ENCODE measurements at places on chromosomes 16 and 17.

- DNase-seq: peak; percentile 9
Measured at GRCh38 chr17:6936370-6937028, 59.4 kb upstream of the ALOX12 start.

GRCh38 chr17:82065638-82066303 is at the start of gene DUS1L:
Gene DUS1L, minus strand, starts transcription at chr17:82065804. Its CDS starts 745 bp downstream, at chr17:82065059.
- peak; percentile 49 for DNase-seq

GRCh38 chr16:35497399-35497798 is 2038.0 kb downstream of the TP53TG3F start:
- DNase-seq: no peak

DNA sequence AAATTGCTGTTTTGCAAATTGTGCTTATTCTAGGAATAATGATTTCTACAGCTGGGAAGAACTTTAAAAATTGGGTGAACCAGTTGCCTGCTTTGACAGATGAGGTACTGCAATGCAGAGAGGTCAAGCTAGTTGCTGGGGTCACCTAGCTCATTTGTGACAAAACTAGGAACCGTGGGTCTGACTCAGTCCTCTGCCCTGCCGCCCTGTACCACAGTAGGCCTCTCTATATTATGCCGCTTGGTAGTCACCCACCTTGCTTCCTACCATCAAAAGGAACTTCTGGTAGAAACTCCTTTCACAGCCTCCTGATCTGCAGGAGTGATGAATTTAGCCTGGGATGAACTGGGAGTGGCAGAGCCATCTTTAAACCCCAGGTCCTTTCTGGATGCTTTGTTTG is 105.7 kb downstream of the PITPNC1 start:
- DNase-seq: no peak

DNA sequence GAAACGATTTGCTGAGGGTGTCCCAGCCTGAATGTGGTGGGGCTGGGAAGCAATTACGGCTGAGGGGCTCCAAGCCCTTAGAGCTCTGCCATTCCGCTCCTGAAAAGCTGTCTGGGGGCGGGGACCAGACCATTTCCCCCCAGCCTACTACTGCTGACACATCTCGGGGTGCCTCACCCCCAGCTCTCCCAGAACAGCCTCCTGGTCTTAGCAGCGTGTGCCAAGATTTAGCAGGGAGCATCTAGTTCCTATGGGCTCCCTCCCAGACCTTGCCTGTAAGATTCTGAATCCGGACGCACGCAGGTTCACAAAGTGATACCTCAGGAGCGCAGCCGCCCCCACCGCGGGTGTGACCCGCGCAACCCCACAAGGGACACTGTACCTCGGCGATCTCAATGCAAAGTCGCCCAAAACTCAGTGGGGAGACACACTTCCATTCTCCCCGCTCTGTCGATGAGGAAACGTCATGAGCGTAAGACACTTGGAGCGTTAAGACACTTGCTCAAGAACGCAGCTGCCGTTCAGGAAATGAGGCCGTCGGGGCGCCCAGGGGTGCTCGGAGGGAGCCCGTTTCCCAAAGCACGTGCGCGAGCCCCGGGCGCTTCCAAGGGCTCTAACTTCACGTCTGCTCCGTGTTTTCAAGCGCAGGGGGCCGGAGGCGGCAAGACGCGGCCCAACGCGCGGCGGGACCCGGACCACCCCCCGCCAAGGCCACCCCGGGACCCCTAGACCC is 629 bp downstream of the GEMIN4 start:
- peak; percentile 45 for DNase-seq

GRCh38 chr16:2768403-2769089 is 8.5 kb downstream of the ELOB start:
- no peak for DNase-seq

DNA sequence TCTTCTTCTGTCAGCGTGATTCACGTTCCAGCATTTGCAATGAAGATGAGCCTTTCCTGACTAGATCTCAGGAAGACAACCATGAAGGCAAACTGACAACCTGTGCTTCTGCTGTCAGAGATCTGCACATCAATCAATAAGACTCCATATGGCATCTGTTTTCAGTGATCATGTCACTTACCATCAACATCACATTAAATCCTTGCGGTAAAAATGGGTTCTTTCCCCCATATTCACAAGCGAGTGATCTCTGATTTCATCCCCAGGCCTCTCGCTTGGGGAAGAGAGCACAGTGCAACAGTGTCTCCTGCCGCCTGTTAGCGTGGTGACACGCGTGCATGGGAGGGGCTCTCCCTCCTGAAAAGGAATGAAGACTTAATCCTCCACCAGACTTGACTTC is 11.1 kb downstream of the NACA2 start:
- no peak for DNase-seq

DNA sequence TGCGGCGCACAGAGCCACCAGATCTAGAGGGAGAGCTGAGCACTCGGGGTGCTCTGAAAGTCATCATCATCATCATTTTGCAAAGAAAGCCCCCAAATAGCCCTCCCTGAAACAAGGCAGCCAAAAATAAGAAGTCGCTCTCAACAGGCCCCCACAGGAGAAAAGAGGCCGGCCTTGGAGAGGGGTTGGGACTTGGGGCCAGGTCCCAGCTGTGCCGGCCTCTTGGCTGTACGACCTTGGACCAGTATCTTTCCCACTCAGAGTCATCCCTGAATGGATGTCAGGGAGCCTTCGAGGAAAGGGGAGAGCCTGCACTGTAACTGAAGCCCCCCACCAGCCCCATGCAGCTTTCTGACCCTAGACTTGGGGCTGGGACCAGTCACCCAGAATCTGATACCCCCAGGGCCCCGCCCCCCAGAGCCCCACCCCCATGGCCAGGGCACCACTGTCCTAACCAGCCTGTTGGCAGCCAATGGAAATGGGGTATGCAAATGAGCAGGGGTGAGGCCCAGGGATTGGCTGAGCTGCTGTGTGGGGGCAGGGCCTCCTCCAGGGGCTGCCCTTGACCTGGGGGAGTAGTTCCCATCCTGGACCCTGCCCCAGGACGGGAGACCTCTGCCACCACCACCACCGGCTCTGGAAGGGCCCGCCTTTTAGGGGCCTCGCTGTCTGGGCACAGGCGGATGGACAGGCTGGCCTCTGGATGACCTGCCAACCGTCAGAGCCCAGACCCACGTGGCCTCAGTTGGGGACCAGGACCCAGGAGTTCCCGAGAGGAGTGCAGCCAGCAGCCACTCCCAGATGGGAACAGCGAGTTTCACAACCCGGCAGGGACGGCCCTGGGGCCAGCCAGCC is 15.4 kb downstream of the ZFPM1 start:
- DNase-seq: no peak

- DNase-seq: no peak
Measured at GRCh38 chr16:13839577-13839976, 80.4 kb upstream of the ERCC4 start.

DNA sequence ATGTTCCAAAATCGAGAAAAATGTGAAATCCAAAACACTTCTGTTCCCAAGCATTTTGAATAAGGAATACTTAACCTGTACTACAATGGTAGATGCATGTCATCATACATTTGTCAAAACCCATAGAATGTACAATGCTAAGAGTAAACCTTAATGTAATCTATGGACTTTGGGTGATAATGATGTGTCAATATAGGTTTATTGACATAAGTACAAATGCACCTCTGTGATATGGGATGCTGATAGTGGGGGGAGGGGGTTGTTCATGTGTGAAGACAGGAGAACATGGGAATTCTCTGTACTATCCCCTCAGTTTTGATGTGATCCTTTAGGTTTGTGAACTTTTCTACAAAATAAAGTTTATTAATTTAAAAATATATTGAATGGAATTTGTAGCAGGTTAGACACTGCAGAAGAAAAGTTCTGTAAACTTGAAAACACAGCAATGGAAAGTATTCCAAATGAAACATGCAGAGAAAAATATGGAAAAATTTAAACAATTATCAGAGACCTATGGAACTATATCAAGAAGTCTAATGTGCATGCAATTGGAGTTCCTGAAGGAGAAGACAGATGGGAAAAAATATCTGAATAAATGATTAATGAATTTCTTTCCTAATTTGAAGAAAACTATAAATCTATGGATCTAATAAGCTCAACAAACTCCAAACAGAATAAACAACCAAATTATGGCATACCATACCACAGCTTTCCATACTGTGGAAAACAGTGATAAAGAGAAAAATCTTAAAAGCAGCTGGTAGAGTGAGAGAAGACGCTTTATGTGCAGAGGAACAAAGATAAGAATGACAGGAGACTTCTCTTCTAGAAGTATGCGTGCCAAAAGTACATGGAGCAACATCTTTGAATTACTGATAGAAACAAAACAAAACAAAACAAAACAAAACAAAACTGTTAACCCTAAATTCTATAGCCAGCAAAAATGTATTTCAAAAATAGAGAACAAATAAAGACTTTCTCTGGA is 34.7 kb upstream of the MSI2 start:
- DNase-seq: no peak

DNA sequence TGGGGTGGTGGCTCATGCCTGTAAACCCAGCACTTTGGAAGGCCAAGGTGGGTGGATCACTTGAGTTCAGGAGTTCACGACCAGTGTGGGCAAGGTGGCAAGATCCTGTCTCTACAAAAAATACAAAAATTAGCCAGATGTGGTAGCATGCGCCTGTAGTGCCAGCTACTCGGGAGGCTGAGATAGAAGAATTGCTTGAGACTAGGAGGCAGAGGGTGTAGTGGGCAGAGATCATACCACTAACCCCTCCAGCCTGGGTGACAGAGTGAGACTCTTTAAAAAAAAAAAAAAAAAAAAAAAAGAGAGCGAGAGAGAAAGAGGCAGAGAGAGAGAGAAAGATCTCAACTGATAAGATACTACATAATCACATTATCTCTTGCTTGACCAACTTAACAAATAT is 45.9 kb downstream of the KANSL1 start:
- no peak for DNase-seq

DNA sequence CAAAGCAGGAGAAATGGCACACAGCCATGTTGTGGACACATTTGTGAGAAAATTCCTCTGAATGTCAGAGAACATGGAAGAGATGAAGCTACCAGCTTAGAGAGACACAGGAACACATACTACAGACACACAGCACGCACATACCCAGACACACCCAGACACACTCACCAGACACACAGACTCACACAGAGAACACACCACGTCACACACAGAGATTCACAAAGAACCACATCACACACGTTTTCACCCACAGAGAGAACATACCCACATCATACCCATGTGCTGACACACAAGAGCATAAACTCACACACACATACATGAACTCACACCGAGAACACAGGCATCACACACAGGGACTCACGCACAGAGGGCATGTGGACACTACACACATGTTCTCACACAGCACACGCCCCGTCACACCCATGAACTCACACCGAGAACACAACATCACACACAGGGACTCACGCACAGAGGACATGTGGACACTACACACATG is 124.9 kb downstream of the METRNL start:
- no peak for DNase-seq

GRCh38 chr17:57833179-57833939 is 16.5 kb downstream of the MRPS23 start:
- peak; percentile 65 for DNase-seq

GRCh38 chr17:72614871-72615626 is 477.4 kb downstream of the SLC39A11 start:
- no peak for DNase-seq

- peak; percentile 55 for DNase-seq
Measured at GRCh38 chr17:2192367-2193057, 111.1 kb downstream of the SMG6 start.

DNA sequence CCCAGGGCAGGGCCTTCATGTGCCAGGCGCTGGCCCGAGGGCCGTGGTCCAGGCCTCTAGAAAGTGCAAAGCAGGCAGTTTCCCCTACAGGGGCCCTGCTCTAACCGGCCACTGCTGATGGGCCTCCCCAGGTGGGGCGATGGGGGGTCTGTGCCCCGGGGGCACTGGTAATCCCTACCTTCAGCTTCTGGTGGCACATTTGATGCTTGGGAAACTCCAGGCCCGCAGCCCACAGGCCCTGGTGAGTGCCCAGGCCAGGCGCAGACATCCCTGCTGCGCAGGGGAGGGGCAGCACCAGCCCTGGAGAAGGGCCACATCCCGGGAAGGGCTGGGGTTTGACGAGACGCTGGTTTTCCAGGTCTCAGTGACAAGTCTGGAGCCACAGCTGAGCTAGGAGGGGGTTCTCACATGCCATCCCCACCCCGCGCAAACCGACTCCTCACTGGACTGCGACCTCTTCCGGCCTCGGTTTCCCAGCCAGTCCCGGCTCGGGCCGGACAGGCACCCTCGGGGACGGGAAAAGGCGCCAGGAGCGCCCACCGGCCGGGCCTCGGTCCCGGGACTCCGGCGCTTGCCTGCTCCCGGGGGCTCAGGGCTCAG is 1.6 kb downstream of the DOC2B start:
- no peak for DNase-seq

DNA sequence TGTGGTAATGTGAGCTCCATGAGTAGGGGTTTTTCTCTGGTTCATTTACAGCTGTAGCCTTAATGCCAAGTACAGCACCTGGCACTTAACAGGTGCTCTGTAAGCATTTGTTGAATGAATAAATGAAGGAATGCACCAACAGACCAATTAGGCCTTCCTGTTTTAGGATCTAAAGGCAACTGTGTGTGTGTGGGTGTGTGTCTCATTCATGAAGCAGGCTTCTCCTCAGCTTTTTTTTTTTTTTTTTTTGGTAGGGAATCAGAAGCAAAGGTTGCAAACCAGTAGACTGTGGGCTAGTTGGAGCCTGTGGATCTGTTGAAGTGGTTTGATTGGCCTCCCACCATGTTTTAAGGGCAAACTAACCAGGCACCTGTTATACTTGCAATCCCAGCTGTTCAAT is 48.1 kb downstream of the HS3ST2 start:
- no peak for DNase-seq

GRCh38 chr16:61831351-61831917 is 204.8 kb downstream of the CDH8 start:
- no peak for DNase-seq

DNA sequence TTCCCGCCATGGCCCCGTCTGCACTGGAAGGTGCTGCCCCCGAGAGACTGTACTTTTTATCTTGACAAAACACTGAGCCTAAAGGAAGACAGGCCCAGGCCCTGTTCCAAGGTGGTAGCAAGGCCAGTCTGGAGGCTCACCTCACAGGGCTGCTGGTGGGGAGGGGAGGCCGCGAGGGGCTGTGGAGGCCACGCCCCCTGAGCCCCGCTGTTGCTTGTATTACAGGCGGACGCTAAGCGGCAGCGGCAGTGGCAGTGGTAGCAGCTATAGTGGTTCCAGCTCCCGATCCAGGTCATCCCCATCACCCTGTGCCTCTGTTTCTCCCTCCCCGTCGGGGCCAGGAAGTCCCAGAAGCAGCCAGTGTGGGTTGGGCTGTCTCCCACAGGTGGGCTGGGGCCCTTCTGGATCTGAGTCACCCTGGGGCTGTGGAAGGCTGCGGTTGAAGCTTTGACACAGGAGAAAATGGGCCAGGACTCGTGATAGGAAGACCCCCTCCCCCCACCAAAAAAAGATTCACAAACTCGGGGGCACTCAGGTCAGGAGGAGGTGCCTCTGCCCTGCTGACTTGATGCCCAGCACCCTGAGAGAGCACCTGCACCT is 13.3 kb upstream of the IL17C start:
- DNase-seq: no peak

GRCh38 chr16:74813109-74813641 is 38.6 kb upstream of the FA2H start:
- peak; percentile 62 for DNase-seq

All from CD4-positive, alpha-beta T cell treated with Interleukin-6 at 100 ng/mL for 8 hours (primary cell).